Skin of body (tissue), 3 donors: ENCODE measurements at places on chromosomes 2 and 18.

GRCh38 chr2:24158131-24158530 is 16.7 kb upstream of the FAM228A start:
- DNase-seq: no peak

- no peak for DNase-seq
Measured at GRCh38 chr2:46360303-46360702, 63.1 kb downstream of the EPAS1 start.

GRCh38 chr2:98245491-98245890 is 100.8 kb upstream of the CNGA3 start:
- DNase-seq: no peak

DNA sequence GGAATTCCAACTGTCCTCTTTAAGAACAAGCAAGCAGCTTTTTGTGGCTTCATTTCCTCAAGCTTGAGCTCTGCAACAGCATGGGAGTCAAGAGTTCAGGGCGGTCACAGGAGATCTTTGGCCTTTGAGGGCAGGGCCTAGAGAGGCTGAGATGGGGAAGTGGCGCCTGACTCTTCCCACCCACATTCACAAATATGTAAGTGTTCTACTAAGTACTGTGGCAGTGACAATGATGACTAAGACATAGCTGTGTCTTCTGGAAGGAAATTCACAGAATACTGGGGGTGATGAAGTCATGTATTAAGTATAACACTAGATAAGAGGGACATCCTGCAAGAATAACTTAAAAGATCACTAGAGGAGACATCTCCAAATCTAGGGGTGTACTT is 15.0 kb downstream of the RND3 start:
- DNase-seq: no peak

DNA sequence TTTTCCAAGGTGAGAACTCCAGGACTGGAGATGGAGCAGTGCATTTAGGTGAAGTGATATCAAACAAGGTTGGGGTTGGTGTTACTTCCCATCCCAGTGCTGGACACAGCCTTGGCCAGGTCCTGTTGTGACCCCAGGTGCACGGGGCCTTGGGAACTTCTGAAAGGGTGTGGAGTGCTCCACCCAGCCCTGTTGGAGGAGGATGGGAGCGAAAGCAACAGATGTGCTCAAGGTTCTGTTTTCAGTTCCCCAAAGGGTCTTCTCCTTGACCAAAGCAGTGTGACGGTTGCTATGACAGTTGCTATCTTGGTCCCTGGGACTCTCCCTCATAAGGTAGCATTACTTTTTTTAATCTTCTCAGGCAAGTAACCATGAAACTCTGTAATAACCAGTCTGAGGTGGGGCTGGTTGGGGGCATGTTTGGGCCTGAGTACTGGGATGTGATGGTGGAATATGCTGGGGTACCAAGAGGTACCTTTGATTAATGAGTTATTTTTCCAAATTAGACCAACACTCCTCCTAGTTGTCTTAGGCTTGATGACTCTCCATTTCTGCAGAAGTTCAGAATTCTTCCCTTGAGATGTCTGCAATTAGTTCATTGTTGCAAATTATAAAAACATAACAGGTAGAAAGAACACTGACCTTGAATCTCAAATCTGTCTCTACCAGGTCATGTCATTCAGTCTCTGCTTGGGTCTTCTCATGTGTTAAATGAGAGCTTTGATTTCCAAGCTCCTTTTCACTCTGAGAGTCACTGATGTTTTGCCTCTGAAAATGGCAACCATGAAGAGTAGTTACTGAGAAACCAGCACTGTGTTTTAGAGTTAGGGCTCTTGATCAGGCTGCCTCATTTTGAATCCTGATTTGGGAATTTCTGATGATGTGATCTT is 154.5 kb downstream of the RPIA start:
- no peak for DNase-seq

GRCh38 chr2:197195518-197195917 is 115.1 kb downstream of the ANKRD44 start:
- peak; percentile 60 for DNase-seq

- no peak for DNase-seq
Measured at GRCh38 chr2:174623106-174623637, 25.6 kb upstream of the WIPF1 start.

- DNase-seq: no peak
Measured at GRCh38 chr2:143732871-143733270, 603.7 kb downstream of the ARHGAP15 start.

GRCh38 chr2:112626604-112627059 is 19.1 kb upstream of the SLC20A1 start:
- DNase-seq: no peak

- no peak for DNase-seq
Measured at GRCh38 chr2:3198119-3198518, 179.5 kb downstream of the EIPR1 start.

GRCh38 chr2:46241344-46241743 is 55.9 kb upstream of the EPAS1 start:
- no peak for DNase-seq

- no peak for DNase-seq
Measured at GRCh38 chr18:35410561-35410960, 33.4 kb upstream of the ZNF396 start.

DNA sequence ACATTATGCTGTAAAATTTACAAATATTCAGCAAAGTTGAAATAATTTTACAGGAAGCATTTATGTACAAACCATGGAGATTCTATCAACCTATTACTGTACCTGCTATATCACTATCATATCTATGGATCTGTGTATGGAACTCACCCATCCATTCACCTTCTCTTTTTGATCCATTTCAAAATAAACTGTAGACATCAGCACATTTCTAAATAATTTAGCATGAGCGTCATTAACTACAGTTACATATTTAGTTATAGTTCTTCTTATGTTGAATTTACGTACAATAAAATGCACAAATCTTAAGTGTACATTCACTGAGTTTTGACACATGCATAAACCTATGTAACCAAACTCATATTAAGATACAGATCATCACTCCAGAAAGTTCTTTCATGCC is 127.8 kb upstream of the BCL2L11 start:
- no peak for DNase-seq

GRCh38 chr2:174286172-174286571 is 37.8 kb upstream of the OLA1 start:
- no peak for DNase-seq

DNA sequence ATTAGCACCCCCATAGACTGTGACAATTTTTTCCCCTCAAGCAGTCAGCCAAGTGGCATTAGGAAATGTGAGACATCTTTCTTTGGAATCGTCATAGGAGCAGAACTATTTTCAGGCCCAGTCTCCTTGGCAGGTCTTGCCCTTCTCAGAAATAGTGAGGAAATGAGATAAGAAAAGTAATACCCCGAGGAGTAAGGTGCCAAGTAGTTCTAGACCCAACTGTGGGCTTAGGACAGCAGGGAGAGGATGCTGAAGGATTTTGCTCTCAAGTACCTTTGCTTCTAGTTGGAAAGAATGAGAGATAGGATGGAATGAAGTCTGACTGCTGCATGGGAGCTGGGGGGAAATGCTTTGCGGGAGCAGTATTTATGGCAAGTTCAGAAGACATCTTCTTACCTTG is 31.8 kb downstream of the PRKCE start:
- DNase-seq: no peak
